ENCODE measurements at places on chromosomes 2 and 18. TPM values are rescaled to one million over a fixed set of nuclear protein-coding genes. Genes with fewer than 3 reads are reported as not detected.
A peak's percentile ranks its signal among the peaks of the same experiment; 100 is the strongest.

- H3K4me1 ChIP-seq = peaks cover 78% of the 10 kb centered on the region
- peak overlapping the region; percentile 87 for H3K27ac ChIP-seq
- peaks cover 30% of the 10 kb centered on the region for H3K36me3 ChIP-seq
- peak overlapping the region; percentile 53 for H3K4me3 ChIP-seq
- DNase-seq = peak; percentile 15
- no peaks in the 10 kb centered on the region for H3K27me3 ChIP-seq
Observed at GRCh38 chr18:48943333-48943732, 7.4 kb downstream of the SMAD7 start.

- peak; percentile 15 for DNase-seq
- H3K27me3 ChIP-seq = no peaks in the 10 kb centered on the region
- H3K27ac ChIP-seq = no peak overlapping the region
- H3K36me3 ChIP-seq = peaks cover 24% of the 10 kb centered on the region
- peaks cover 19% of the 10 kb centered on the region for H3K4me1 ChIP-seq
- no peak overlapping the region for H3K4me3 ChIP-seq
Observed at GRCh38 chr2:159200498-159200897, 86.0 kb downstream of the WDSUB1 start.

GRCh38 chr18:70523035-70523791 is 234.4 kb downstream of the SOCS6 start:
- H3K27me3 ChIP-seq = peaks cover 6% of the 10 kb centered on the region
- no peak for DNase-seq
- no peaks in the 10 kb centered on the region for H3K36me3 ChIP-seq

DNA sequence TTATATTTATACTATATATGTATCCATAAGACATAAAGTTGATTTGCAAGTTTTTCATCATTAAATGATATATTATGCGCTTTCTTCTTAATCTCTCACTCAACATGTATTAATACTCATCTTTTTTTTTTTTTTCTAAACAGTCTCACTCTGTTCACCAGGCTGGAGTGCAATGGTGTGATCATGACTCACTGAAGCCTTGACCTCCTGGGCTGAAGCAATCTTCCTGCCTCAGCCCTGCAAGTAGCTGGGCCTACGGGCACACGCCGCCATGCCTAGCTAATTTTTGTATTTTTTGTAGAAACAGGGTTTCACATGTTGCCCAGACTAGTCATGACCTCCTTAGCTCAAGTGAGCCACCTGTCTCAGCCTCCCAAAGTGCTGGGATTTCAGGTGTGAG is 51.4 kb upstream of the MAP4K3 start:
- H3K36me3 ChIP-seq = no peaks in the 10 kb centered on the region
- peak; percentile 89 for DNase-seq
- H3K27ac ChIP-seq = peak overlapping the region; percentile 70
- no peak overlapping the region for H3K4me3 ChIP-seq

- no peak overlapping the region for H3K4me3 ChIP-seq
- H3K4me1 ChIP-seq = no peaks in the 10 kb centered on the region
Observed at GRCh38 chr2:138676619-138677021, 103.6 kb downstream of the NXPH2 start.

DNA sequence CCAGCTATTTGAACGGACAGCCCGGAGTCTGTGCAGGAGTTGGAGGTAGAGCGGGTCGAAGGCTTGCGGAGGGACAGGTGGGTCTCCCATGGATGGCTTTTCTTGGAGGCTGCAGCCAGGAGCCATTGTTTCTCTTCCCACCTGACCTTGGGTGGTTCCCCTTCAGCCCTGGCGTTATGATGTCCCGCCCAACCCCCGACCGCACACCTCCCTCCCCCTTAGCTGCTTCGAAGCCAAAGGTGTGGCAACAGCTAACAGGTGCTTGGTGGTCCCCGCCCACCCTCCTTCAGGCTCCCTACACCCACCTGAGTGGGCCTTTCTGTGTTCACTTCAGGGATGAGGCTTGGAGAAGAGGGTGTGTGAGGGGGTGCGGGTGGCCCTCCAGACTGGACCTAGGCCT is 62.7 kb downstream of the HPCAL1 start:
- H3K27me3 ChIP-seq = no peaks in the 10 kb centered on the region
- no peak overlapping the region for H3K27ac ChIP-seq
- H3K36me3 ChIP-seq = no peaks in the 10 kb centered on the region
- H3K4me3 ChIP-seq = no peak overlapping the region
- no peak for DNase-seq

DNA sequence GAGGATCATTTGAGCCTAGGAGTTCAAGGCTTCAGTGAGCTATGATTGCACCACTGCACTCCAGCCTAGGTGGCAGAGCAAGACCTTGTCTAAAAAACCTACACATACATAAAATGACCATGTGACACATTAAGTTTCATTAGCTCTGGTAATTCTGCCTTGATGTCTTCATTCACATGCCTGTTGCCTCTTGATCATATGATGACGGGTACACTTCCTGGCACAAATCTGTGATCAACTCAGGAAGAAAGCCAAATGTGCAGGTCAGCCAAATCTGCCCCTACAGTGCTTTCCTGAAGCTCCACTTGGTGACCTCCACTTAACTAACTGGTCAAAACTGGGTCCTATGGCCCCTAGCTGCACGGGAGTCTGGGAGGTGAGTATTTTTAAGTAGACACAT is 54.4 kb upstream of the B3GNT7 start:
- no peak overlapping the region for H3K27ac ChIP-seq
- no peaks in the 10 kb centered on the region for H3K4me1 ChIP-seq
- no peaks in the 10 kb centered on the region for H3K36me3 ChIP-seq
- H3K27me3 ChIP-seq = no peaks in the 10 kb centered on the region
- DNase-seq = no peak

DNA sequence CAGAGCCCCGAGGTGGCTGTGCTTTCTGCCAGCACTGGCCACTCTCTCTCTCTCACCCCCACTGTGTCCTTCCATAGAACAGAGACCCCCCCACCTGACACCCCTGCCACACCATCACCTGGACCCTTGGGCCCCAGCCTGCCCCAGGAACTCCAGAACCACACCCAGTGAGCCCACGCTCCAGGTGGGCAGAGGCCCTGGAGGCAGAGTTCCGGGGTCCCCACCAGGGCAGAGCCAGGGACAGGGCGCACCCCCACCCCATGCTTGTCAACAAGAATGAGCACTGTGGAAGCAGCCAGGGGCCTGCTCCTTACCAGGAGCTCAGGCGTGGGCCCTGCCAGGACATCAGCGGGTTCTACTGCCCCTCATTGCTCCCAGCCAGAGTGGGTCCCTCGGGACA is 14.6 kb downstream of the PASK start:
- H3K27me3 ChIP-seq = no peaks in the 10 kb centered on the region
- no peaks in the 10 kb centered on the region for H3K36me3 ChIP-seq
- DNase-seq = no peak
- no peak overlapping the region for H3K27ac ChIP-seq
- H3K4me1 ChIP-seq = no peaks in the 10 kb centered on the region

DNA sequence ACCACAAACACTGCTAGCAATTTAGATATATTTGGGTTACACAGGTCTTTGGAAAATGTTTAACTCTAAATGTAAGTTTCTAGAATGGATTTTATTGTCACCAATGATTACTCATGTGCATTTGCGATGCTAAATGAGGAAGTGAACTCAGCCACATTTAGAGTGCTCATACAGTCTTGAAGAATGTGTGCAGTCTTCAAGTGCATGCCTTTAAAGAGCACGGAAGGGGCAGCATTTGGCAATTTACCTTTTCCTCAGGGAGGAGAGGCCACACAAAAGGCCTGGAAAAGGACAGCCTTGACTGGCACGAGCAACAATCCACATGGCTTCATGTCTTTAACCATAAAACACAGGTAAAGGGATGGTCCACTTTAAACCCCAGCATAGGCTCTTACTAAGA is 78.5 kb upstream of the STK17B start:
- H3K27me3 ChIP-seq = no peaks in the 10 kb centered on the region
- H3K36me3 ChIP-seq = no peaks in the 10 kb centered on the region
- no peak overlapping the region for H3K4me3 ChIP-seq

DNA sequence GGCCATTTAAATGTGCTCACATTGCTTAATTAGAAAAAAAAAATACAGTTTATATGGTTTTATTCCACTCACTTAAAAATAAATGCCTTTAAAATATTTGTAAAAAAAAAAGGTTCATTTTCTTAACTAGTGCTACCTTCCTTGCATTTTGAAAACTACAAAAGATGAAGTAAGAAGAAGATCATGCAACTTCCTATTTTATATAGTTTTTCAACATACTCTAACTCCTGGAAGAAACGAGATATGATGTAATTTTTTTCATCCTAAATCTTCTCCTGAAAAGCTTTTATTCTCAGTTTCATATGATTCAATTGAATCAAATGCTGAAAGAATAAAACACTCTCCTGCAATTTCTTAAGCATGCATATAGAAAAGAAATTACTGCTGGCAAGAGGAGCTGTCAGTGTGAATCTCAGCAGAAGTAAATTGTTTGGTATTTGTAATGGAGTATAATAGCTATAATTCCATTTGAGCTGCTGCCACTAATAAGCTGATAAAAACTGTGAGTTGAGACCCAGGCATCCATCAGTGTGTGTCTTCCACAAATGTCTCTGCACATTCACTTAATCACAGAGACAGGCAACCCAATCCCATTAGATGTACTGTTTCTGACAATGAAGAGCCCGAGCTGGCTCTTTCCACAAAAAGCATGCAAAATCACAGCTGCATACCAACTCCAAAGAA is 3.7 kb downstream of the FTCDNL1 start:
- DNase-seq = no peak
- H3K27me3 ChIP-seq = no peaks in the 10 kb centered on the region
- H3K4me3 ChIP-seq = no peak overlapping the region
- H3K36me3 ChIP-seq = no peaks in the 10 kb centered on the region
- no peak overlapping the region for H3K27ac ChIP-seq

DNA sequence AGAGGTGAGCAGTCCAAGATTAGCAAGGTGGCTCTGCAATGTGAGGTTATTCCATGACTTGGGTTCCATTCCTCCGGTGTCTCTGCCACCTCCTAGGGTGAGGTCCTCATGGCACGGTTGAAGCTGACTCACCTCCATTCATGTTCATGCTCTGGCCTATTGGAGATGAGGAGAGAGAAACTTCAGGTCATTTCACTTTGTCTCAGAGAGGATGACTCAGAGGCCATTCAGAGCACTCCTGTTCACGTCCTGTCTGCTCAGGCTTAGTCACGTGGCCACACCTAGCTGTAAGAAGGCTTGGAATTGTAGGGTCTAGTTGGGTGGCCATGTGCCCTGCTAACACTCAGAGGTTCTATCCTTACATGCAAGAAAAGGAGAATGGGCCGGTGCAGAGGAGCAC is 67.5 kb upstream of the MBOAT2 start:
- peaks cover 15% of the 10 kb centered on the region for H3K4me1 ChIP-seq
- DNase-seq = peak; percentile 87
- no peaks in the 10 kb centered on the region for H3K36me3 ChIP-seq
- H3K4me3 ChIP-seq = no peak overlapping the region
- H3K27ac ChIP-seq = peak overlapping the region; percentile 45

DNA sequence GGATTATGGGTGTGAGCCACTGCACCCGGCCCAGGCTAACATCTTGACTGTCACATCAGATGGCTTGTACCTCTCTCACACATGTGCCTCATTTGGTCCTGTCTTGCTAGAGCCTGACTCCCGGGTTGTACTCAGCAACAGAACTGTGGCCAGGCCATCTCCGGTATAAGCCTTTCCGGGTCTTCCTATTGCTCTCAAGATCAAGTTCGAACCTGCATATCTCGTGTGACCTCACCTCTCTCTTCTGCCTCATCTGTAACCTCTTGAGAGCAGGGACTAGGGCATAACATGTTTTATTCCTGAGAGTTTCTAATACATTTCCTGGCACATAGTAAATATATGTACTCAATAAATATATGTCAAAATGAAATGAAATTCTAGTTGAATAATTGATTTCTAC is 114.0 kb downstream of the ACAA2 start:
- no peak overlapping the region for H3K27ac ChIP-seq
- no peaks in the 10 kb centered on the region for H3K36me3 ChIP-seq
- no peak overlapping the region for H3K4me3 ChIP-seq
- no peaks in the 10 kb centered on the region for H3K27me3 ChIP-seq
- peaks cover 7% of the 10 kb centered on the region for H3K4me1 ChIP-seq
- no peak for DNase-seq

DNA sequence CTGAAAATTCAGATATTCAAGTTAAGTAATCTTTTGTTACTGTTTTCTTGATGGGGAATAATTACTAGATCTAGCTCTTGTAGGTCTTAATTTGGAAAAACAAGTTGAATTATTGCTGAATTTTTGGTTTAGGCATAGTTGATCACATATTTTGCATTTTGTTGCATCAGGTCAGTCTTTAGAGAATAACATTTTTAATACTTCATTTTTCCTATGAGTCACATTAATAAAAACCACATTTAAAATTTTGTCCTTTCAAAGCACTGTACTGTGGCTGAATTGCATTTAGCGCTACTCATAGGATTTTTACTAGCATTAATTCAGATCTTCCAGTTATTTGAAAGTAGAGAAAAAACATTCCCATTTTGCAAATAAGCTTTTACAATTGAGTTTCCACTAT is 23.2 kb downstream of the MAP4K4 start:
- H3K4me3 ChIP-seq = peak overlapping the region; percentile 18
- H3K4me1 ChIP-seq = peaks cover 48% of the 10 kb centered on the region
- H3K36me3 ChIP-seq = peaks cover 11% of the 10 kb centered on the region
- H3K27me3 ChIP-seq = no peaks in the 10 kb centered on the region
- H3K27ac ChIP-seq = peak overlapping the region; percentile 78
- peak; percentile 56 for DNase-seq

GRCh38 chr18:9552191-9552590 is 62.2 kb downstream of the PPP4R1 start:
- H3K27ac ChIP-seq = no peak overlapping the region
- no peaks in the 10 kb centered on the region for H3K4me1 ChIP-seq
- DNase-seq = no peak
- peaks cover 62% of the 10 kb centered on the region for H3K36me3 ChIP-seq

DNA sequence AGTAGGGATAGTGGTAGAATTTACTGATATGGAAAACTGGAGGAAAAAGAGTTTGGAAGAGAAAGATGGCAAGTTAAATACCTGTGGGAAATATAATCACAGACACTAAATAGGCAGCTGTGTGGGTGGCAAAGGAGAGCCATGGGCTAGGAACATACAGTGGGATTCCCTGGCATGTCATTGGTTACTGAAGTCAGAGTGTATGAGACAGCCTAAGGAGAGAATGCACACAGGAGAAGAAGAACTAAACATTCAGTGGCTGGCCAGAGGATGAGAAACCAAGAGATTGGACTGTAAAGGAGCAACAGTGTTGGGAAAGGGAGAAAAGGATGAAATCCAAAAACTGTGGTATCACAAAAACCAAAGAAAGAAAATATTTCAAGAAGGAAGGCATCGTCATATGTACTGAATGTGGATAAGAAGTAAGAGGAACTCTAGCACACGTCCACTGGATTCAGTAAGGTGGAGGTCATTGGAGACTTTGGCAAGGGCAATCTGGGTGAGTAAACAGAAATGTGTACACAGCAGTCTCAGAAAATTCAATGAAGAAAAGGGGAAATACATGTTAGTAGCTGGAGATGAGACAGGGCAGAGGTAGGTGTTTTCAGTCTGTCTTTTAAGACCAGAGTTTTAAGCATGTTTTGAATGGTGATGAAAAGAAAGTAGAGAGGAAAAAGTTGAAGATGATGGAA is 83.3 kb downstream of the SPIRE1 start:
- 0 out of 2 replicates have a peak, but pooled peaks cover 3% of the 10 kb centered on the region for H3K4me1 ChIP-seq
- no peak overlapping the region for H3K27ac ChIP-seq
- DNase-seq = no peak
- no peaks in the 10 kb centered on the region for H3K36me3 ChIP-seq

The CD207 gene
- not detected for total RNA-seq

The COL5A2 gene
- 962 TPM for total RNA-seq

The GIGYF2 gene
- total RNA-seq = 69.0 TPM

The ABCG8 gene
- not detected for total RNA-seq

The EN1 gene
- 7.0 TPM for total RNA-seq
